HuH-7.5 (cell line): ENCODE measurements at places on chromosomes 5 and 9.

DNA sequence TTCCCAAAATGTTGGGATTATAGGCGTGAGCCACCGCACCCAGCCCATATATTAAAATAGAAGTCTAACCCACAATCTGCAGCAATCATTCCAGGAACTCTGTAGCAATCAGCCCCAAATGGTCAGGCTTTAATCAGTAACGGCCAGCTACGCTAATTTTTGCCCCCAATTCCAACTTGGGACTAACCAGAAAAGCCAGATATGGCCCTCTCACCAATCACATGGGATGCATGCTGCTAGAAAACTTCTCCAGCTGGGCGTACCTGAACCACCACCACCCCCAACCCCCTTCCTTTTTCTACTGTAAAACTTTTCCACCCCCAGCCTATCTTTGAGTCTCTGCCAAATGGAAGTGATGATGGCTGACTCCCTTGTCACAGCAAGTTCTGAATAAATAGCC is 4.1 kb downstream of the SUSD1 start:
- DNase-seq, result no peak

DNA sequence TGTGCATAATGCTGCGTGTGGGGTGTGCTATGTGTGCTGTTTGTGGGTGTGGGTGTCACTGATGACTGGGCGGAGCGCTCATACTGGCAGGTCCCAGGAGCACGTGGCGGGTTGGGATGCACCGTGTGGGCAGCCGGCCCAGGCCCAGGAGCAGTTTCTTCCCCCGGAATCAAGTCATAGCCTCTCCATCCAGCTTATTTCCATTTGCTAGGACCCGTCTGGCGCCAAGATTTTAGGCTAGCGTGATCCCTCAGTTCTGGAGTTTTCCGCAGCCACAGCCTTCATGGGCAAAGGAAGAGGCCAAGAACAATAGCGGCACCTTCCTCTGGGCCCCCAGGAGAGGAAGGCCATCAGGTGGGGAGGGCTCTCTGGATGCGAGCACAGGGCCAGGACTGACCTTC is 43.3 kb upstream of the NEURL1B start:
- DNase-seq, result no peak

- DNase-seq, result no peak
Measured at GRCh38 chr5:175027390-175027789, 303.0 kb downstream of the MSX2 start.

- DNase-seq, result no peak
Measured at GRCh38 chr5:23089286-23089685, 236.1 kb upstream of the CDH12 start.

- DNase-seq, result no peak
Measured at GRCh38 chr5:131749723-131750470, 46.9 kb downstream of the FNIP1 start.

GRCh38 chr5:134995850-134996402 is 28.2 kb downstream of the CATSPER3 start:
- DNase-seq, result no peak

DNA sequence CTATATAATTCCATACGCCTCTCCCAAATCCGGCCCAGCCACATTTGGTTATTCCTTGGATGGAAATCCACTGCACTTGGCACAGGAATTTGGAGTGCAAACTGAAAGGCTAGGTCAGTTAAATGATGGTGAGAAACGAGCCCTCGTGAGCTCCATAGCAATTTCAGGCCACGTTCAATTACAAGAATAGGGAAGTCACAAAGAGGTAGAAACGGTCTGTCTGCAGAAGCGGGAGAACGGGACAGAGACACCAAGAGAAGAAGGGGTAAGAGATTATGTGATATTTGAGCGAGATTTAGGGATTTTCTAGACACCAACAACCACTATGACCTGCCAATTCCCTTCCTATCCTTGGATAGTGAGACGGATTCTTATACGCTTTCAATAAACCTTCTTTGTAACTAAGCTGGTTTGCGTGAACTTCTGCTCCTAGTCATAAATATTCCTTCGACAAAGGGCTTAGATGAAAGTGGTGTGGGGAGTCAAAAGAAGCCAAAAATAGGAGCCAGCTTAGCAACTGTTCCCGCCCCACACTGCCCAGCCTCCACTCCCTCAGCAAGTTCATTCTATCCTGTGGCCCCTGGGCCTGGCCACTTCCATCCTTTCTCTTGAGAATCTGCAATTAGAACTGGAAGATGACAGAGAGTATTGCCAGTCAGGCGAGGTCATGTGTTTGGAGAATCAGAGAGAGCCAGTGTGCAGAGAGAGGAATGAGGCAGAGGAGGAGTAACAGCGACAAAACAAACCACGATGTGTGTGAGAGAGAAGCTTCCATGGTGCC is 118.4 kb downstream of the ZNF608 start:
- no peak for DNase-seq

- DNase-seq, result no peak
Measured at GRCh38 chr9:93097511-93098201, 1.6 kb downstream of the CARD19 start.

- no peak for DNase-seq
Measured at GRCh38 chr5:62572918-62573514, 5.6 kb upstream of the LRRC70 start.

DNA sequence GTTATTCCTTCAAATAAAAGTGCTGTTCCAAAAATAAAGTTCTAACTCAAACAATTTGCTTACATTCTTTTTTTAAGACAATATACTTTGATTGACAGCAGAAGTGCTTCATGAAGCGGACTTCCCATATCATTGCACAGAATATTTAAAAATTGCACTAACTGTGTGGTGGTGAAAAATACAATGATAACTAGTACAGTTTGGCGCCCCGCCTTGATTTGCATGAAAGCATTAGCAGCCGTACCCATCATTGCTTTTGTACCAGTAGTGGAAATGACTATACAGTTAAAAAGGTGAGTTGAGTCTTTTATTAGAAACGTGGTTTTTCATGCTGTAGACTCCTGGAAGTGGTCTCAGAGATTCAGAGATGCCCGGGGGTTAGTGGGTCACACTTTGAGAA is 69.5 kb upstream of the MAP3K1 start:
- DNase-seq, result no peak

DNA sequence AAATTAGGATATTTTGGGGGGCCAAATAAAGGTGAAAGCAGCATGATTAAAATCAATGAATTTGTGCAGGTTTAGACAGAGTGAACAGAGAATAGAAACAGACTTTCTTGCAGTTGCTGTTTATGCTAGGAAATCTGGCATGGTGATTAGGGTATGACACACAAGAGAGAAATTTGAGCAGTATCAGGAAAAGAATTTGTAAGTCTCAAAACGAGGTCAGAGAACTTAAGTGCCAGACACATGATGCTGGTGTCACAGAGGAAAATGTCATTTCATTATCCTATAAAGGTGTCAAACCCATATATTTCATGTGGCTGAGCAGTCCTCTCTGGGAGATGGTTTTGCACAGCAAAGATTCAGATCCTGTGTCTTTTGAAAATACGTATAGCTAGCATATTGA is 15.7 kb downstream of the LVRN start:
- DNase-seq, result no peak
